ENCODE measurements at places on chromosomes 2 and 18.

DNA sequence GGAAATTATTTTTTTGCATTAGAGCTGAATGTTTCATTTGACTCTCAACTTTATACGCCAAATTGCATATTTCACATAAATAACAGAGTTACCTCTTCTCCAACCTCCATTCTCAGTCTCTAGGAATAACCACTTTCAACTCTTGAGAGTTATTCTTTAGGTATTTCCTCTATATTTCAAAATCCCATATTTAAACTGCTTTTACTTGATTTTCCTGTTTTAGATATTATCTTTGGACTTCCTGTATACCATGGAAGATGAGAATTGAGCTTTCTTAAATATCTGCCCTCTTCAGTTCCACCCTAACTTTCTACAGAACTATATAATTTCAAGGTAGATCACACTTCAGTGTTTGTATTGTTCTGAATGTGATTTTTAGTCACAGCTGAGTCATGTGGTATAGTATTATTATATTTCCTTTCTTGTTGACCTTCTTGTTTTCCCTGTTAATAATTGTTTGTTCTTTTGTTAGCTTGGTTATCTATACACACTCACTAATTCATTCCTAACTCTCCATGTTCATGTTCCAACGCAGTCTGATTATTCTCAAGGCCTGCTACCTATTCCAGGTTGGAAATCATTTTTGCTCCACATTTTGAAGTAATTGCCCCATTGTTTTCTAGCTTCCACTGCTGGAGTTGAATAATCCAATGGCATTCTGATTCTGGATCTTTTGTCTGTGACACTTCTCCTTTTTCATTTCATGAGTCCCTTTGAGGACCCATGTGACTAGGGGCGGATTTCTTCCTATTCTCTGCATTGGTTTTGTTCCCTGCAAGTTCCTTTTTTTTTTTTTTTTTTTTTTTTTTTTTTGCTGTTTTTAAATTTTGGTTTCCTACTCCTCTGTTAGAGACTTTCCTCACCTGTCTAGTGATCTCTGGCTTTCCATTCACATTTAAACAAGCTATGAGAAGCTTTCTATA is 156.8 kb upstream of the RBMS1 start:
- DNase-seq, result no peak

DNA sequence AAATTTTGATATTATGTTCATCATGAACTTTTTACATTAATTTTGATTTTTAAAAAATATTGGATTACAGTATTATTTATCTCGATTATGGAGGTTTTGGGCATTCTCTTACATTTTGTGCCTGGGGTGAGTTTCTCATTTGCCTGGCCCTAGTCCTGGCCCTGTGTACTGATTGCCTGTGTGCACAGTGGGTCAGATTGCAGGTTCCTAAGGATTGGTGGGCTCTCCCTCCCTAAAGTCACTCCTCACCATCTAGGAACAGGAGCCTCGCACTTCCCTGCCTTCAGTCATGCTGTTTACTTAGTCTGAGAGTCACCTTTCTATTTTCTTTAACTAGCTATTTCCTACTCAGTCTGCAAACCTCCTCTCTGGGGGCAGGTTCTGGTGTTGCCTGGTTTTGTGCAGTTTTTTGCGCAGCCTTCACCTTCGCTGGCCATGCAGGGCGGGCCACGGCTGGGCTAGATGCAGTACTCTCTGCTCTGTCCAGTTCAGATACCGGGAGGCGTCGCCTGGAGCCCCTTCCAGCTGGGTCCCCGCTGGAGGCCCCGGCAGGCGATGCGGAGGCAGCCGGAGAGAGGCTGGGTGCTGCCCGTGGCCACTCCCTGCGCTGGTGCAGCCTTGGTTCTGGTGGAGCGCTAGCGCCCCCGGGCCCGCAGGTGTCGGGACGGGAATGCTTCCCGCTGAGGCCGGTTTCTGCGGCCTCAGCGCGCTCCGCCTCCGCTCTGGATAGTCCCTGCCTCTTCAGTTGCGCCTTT is 23.3 kb upstream of the MC5R start:
- peak; percentile 20 for DNase-seq

DNA sequence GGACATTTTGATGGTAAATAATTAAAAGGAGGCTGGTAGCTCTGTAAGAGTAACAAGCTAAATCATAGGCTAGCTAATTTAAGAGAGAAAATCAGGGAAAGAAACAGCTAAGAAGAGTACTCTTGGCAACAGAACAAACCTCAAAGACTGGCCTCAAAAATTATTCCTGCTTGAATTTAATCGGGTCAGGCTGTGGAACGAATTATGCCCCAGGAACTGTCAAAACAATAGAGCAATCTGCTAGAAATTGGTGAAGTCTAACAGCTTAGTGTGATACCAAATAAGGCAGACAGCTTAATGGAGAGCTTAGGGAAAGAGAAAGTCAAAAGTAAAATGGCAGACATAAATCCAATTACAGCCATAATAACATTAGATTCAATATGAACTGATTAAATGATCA is 215.7 kb downstream of the MREG start:
- no peak for DNase-seq

- no peak for DNase-seq
Measured at GRCh38 chr18:38575648-38576047, 1010.0 kb upstream of the CELF4 start.

DNA sequence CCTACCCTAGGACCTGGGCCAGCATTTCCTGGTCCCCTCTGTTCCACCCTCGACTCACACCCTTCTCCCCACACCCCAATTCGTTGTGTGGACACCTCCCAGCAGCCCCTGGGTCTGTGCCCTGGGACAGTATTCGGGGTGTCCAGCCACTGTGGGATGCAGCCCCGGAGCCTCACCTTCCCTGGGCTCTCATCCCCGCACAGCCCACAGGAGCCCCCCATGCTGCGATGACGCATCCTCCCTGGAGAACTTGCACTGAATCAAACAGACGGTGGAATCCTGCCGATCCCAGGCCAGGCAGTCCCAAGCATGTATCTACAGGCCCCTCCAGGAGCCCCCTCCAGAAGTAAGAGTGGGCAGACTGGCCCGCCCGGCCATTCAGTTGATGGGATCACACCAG is 9.7 kb downstream of the ITM2C start:
- DNase-seq, result no peak

DNA sequence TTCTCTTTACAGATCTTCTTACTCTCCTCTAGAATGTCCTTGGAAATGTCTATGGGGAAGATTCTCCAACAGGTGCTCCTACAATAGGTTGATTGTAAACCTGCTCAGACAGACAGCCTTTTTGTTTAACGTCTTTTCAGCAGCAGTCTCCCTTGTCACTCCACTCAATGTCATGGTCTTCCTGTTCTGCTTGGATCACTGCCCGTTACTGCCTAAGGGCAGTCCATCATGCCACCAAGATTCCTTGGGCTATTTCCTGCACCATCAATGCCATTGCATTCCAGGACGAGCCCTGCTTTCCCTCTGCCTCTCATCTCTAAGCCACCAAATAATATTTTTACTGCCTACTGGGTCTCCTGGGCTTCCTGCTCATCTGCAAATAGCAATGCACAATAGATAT is 97.4 kb upstream of the GALNT5 start:
- DNase-seq, result no peak

Measured in hypothalamus (tissue), 51 donors.